ENCODE measurements at places on chromosomes 2 and 18.

GRCh38 chr2:10757814-10758286, 36.4 kb downstream of the ATP6V1C2 start:
- DNase-seq, result no peak

- no peak for DNase-seq
Measured at GRCh38 chr18:34971313-34971712, 69.9 kb upstream of the MAPRE2 start.

DNA sequence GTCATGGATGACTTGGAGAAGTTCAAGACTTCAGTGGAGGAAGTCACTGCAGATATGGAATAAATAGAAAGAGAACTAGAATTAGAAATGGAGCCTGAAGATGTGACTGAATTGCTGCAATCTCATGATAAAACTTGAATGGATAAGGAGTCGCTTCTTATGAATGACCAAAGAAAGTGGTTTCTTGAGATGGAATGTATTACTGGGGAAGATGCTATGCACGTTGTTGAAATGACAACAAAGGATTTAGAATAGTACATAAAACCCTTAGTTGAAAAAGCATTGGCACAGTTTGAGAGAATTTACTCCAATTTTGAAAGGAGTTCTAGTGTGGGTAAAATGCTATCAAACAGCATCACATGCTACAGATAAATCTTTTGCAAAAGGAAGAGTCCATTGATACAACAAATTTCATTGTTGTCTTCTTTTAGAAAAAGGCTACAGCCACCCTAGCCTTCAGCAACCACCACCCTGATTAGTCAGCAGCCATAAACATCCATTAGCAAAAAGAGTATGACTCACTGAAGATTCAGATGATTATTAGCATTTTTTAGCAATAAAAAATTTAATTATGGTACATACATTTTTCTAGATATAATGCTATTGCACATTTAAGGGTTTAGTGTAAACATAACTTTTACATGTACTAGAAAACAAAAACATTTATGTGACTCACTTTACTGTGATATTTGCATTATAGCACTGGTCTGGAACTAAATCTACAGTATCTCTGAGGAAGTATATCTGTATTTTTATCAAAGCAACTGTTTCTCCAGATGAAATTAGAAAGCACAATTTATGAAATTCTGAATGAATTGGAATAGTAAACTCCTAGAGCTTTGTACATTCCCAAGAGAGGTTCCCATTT, 110.5 kb upstream of the TACR1 start:
- no peak for DNase-seq

- DNase-seq, result no peak
Measured at GRCh38 chr2:160694221-160694620, 200.6 kb upstream of the RBMS1 start.

DNA sequence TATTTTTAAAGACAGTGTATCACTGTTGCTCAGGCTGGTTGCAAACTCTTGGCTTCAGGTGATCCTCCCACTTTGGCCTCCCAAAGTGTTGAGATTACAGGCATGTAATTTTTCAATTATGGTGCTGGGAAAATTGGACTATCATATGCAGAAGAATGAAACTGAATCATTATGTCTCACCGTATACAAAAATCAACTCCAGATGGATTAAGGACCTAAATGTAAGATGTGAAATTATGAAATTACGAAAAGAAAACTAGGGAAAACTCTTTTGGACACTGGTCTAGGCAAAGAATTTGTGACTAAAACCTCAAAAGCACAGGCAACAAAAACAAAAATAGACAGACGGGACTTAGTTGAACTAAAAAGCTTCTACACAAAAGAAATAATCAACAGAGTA, 31.2 kb downstream of the MAP3K2 start:
- DNase-seq, result no peak

GRCh38 chr2:156635646-156636045, 199.5 kb downstream of the GPD2 start:
- no peak for DNase-seq

- no peak for DNase-seq
Measured at GRCh38 chr2:230765611-230766300, 53.1 kb downstream of the CAB39 start.

GRCh38 chr2:44119878-44120277, 48.8 kb upstream of the PPM1B start:
- no peak for DNase-seq

- DNase-seq, result no peak
Measured at GRCh38 chr2:236673823-236674185, 104.2 kb downstream of the ACKR3 start.

- no peak for DNase-seq
Measured at GRCh38 chr18:65035701-65036100, 715.1 kb upstream of the CDH7 start.

GRCh38 chr2:129761569-129762021, 217.9 kb upstream of the RAB6C start:
- DNase-seq, result no peak

GRCh38 chr2:223884399-223884798, 47.0 kb upstream of the AP1S3 start:
- no peak for DNase-seq

DNA sequence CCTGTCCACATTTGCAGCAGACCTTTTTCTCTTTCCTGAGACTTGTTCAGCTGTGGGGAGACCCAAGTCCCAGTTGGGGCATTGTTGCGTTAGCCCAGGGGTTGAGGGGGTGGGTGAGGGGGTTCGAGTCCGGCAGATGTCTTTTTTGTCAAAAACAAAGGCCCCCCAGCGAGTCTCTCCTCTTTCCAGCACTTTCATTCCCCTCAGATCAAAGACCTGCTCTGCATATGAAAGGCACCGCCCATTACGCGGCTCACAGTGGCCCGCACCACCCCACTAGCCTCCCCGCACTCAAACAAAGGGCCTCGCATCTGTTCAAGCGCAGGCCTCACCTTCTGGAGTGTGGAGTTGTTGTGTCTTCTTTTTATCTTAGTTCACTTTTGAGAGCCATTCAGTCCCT, 25.2 kb downstream of the TRABD2A start:
- DNase-seq, result no peak

DNA sequence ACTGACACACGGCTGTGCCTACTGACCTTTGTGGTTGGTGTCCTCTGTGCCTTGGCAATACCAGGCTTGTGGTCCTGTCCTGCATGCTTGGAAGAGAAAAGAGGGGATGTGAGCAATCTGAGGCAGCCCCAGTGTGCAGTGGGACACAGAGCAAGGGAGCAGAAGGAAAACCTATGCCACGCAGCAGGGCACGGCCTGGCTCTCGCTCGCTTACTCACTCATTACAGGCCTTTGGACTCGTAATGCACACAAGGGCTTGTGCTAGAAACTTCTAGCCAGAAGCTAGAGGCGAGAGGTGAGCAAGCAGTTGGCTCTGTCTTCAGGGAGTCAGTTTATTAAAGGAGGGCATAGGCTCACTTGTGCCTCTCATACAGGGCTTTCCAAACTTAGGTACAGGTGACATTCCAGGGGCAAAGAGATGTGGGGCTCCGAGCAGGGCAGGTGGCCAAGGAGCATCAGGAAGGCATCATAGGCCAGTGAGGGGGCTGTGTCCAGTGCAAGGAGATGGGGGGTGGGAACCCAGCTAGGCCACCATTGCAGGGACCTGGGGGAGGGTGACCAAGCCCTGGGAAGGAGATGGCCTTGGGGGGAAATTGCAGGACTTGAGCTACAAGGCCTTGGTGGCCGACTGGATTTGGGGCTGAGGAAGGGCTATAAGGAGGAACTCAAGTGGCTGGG, 100.8 kb downstream of the DYSF start:
- DNase-seq, result no peak

- DNase-seq, result peak; percentile 25
Measured at GRCh38 chr2:65129286-65129825, 550 bp downstream of the RAB1A start.

GRCh38 chr2:184206045-184206444, 392.3 kb upstream of the ZNF804A start:
- DNase-seq, result no peak

DNA sequence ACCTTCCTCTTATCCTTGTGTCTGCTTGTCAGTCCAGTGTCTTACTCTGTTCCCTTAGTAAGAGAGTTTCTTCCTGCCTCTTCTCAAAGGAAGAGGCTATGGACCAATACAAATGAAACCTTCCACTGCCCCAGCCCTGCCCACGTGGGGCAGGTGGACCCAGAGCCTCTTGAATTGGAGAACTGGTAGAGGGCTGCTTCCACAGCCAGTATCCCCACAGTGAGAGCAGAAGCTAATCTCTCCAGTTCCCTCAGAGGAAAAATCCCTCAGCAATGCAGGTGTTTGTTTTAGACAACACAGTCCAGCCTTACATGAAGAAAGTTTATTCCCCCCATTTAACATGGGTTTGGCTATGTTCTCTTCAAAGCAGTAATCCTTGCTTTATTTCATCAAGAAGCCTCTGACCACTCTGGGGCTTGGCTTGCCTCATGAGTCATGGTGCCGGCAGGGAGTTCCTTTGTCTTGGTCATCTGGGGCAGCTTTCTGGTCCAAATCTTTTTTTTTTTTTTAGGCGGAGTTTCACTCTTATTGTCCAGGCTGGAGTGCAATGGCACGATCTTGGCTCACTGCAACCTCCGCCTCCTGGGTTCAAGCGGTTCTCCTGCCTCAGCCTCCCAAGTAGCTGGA, 6.5 kb upstream of the CYBRD1 start:
- DNase-seq, result no peak

- DNase-seq, result no peak
Measured at GRCh38 chr2:122737429-122738077, 982.1 kb downstream of the TSN start.

GRCh38 chr18:50606609-50607008, 46.7 kb downstream of the MAPK4 start:
- no peak for DNase-seq

GRCh38 chr2:170521299-170521698, 193.8 kb upstream of the SP5 start:
- DNase-seq, result no peak

GRCh38 chr2:67515056-67515455, 117.9 kb downstream of the ETAA1 start:
- DNase-seq, result no peak

DNA sequence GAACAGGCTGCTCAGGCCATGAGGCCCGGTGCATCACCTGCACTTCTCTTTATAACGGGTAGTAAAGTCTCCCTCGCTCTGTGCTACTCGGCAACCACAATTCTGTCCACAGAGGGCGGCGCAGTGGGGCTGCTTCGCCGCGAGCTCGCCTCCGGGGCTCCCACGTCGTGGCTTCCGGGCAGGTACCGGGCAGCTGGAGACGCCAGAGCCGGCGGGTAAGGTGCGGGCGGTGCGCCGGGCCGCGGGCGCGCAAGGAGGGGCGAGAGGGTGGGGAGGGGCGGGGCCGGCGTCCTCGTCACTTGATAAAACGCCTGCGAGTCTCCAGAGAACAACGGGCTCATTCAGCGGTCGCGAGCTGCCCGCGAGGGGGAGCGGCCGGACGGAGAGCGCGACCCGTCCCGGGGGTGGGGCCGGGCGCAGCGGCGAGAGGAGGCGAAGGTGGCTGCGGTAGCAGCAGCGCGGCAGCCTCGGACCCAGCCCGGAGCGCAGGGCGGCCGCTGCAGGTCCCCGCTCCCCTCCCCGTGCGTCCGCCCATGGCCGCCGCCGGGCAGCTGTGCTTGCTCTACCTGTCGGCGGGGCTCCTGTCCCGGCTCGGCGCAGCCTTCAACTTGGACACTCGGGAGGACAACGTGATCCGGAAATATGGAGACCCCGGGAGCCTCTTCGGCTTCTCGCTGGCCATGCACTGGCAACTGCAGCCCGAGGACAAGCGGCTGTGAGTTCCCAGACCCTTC, at the start of gene ITGA6:
Gene ITGA6 (plus strand): TSS at position 331 of the 734 bp plus-strand sequence.
- DNase-seq, result peak; percentile 62

DNA sequence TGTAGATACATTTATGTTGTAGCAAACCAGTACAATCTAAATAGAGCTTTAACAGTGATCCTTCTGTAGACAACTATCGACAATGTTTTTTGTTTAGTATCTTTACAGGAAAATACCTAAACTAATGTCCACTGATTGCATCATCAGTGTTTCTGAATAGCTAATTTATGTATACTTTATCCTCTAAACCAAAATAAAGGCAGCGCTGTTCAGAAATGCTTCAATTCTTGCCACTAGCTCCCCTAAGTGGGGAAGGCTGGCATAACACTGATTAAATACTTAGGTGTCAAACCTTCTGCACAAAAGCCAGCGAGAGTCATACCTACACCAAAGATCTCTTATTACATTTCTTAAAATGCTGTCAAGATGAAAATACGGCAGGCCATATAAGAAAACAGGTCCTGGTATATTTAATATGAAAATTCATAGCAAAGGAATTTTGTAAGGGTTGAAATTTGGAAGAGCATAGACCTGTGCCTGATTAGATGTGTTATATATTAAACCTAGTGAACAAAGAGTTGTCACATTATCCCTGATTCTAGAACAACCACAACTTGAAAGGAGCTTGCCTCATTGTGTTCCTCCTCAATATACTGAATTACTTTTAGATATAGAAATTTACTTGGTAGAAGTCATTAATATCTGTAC, 1693.4 kb upstream of the SLC39A10 start:
- DNase-seq, result no peak

DNA sequence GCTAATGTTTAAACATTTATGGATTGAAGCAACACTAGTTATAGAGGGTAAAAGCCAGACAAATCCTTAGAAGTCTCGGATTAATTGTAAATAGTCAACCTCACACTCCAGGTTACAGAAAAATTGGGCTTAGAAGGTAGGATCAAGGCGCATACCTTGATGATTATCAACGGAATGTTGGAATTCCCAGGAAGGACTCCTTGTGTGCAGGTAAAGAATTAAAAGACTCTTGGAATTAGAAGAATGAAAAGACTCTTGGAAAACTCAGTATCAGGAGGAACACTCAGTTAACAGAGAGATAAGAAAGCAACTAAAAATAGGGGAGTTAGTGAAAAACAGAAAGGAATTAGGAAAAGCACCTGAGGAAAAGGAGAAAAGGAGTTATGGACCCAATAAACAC, 29.3 kb upstream of the EPHA4 start:
- DNase-seq, result no peak

DNA sequence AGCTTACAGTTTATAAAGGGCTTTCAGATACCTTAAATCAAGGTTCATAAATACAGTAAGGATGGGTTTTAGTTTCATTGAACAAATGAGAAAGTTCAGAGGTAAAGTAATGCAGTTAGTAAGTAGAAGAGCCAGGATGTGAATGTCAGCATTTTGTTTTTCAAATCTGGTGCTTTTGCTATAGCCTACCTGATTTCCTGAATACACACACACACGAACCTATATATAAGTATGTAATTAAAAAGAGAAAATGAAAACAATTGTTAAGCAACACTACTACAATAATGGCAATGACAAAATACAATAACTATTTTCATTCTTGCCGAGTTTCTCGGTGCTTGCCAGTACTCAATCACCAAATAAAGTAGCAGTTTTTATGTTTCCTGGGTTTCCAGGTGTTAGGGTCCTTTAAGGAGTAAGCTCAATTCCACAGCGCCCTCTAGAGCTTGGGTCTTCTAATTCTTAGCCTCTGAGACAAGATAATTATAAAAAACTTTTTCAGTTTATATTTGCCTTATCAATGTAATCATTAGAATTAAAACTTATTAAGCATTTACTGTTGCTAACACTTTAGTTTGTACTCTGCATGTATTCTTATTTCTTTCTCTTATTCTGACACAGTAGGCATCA, 512.9 kb upstream of the ACVR2A start:
- peak; percentile 55 for DNase-seq

GRCh38 chr2:220175967-220176366, 548.5 kb downstream of the SLC4A3 start:
- no peak for DNase-seq
